Fibroblast of lung (primary cell): ENCODE measurements at places on chromosomes 2 and 18. TPM values are rescaled to one million over a fixed set of nuclear protein-coding genes. Genes with fewer than 3 reads are reported as not detected.

Gene RTKN
- total RNA-seq, result 11.8 and 16.0 TPM in 2 replicates

Gene EPC2
- total RNA-seq, result 20.5 and 22.8 TPM in 2 replicates

Gene FAM161A
- total RNA-seq, result 2.6 and 3.1 TPM in 2 replicates

Gene GCKR
- 0.26 and 0.50 TPM in 2 replicates for total RNA-seq

Gene TUBB8B
- not detected in 2 replicates for total RNA-seq
